Activated CD4-positive, alpha-beta T cell treated with anti-CD3 and anti-CD28 coated beads for 4 hours (primary cell): ENCODE measurements at places on chromosomes 3 and 15.

- no peak for DNase-seq
Measured at GRCh38 chr3:75342425-75342824, 321.7 kb upstream of the FRG2C start.

DNA sequence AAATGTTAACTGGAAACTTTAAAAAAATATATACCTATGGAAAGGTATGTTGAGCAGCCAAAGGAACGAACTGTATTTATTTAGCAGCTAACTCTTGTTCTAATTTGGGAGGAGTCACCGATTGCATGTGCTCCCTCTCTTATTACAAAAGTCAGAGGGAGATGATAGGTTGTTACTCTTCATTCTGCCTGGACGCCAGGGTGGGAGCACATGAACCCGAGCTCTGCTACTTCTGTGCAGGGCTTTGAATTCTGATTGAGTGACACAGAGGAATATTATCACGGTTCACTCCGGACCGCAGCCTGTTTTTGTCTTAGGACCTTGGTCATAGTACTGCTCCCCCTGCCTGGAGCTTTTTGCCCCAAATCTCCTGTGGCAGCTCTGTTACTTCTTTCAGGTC lies 36.9 kb upstream of the LRIG1 start:
- DNase-seq, result no peak

DNA sequence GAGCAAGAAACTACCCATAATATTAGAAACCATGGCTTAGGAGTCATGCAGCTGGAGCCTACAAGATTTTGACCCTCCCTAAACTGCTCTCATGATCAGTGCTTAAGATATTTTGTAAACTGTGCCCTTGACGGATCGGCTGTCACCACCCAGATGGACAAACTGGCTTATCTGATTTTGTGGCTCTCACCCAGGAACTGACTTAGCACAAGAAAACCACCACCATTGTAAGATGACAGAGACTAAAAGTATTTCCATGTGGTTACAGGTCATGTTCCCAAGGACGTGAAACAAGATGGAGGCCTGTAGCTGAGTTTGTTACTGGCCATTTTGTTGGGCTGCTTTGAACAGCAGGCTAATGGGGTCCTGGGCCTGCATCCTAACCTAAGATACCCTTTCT lies 940.9 kb downstream of the OTOL1 start:
- no peak for DNase-seq

DNA sequence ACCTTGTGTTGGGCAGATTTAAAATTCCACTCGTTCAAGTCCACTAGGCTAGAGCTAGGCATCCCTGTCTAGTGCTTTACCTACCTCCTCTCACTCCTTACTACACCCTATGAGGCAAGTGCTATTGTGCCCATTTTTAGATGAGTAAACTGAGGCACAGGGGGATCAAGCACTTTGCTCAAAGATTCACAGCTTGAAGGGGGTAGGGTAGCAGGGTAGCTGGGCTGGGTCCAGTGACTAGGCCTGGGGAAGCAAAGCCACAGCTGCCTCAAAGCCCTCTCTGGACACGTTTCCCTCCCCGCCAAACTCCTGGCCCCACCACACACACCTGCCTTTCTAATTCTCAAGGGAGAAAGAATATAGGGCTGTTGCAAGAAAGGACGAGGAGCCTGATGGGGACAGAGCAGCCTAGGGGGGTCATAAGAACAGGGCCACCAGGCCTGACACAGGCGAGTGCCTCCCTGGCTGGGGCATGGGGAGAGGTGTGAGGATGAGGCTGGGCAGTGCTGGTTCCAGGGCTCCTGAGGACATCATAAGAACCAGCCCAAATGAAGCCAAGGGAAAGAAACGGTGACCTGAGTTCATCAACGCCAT lies 34.8 kb upstream of the SFMBT1 start:
- no peak for DNase-seq

DNA sequence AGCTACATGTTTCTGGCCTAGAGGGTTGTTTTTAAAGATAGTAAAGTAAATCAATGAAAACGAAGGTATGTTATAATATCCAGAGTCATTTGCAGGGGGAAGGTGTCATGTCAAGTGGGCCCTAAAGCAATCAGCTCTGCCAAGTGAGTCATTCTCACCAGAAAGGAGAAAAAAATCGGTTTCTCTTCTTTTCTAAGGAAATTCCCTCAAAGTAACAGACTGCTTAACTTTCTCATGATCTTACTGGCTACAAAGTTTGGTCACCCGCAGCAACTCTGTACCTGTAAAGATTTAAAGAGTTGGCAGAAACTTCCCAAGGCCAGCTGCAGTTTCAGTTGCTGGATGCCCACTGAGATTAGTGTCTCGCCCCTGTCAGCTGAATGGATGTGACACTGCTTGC lies 5.5 kb upstream of the FSIP1 start:
- DNase-seq, result no peak

DNA sequence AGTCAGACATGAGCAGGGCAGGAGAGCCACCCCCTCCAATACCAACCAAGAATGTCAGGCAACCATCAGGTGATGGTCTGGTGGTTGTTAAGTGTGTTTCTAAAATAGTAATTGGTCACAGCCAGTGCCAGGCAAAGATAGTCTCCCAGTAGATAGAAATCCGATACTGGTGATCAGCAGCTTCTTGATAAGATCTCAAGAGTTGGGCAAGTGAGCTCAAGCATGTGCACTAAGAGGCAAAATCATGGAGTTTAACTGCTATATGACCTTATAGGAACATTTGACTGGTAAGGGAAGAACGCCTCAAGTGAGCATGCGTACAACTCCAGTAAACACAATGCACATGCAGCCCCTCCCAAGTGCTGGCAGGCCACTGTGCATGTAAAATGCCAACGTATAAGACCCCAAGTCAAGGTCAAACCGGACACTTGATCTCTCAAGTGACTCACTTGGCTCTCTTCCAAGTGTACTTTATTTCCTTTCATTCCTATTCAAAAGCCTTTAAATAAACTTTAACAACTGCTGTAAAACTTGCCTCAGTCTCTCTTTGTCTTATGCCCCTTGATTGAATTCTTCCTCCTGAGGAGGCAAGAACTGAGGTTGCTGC lies 36.0 kb upstream of the CBLB start:
- no peak for DNase-seq

DNA sequence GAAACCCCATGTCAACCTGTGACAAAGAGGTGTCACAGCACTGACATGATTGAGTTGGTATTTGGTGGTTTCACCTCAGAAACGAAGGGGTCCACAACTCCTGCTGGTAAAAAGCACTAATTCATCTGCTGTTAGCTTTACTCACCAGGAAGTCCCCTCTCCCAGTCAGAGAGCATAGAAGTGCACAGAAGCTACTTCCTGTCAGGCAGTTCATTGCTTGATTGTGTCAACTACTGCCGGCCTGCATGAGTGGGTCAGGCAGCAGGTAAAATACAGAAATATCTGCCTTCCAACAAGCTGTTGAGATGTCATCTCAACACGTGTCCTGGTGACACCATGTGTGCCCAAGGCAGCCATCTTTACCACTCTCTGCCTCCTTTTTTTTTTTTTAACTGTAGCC lies 596.6 kb upstream of the NR2F2 start:
- no peak for DNase-seq

DNA sequence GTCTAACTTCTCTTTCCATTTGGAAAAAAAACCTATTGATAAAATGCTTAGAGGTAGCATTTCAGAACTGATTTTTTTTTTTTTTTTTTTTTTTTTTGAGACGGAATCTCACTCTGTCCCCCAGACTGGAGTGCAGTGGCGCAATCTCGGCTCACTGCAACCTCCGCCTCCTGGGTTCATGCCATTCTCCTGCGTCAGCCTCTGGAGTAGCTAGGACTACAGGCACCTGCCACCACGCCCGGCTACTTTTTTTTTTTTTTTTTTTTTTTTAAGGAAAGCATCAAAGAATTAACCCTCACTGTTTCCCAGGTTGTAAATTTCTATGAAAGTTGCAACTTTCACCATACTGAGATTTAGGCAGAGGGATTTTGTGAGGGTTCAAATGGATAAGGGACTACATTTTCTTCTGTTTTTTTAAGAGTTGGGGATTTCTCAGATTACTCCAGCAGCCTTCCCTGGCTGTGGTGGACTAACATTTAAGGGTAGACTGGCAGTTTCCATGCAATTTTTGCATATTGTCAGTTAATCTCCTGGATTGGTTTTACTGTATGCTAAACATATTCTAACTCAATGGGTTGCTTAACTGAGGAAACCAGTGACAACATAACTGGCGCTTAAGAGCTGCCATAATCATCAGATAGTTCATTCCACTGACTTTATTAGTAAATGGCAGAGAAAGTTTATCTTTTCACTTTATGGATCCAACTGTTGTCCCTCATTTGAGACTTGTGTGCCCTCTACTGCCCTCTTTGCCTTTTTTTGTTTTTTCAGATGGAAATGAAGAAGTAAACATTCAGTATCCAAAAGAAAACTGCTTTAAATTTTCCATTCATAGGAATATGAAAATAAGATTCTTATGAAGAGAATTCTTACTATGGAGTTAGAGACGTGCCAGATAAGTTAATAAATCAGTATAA lies 93.7 kb downstream of the NPTN start:
- DNase-seq, result no peak

GRCh38 chr3:67362686-67363085 lies 291.7 kb downstream of the SUCLG2 start:
- DNase-seq, result no peak

GRCh38 chr15:78224023-78224411 lies 10.3 kb downstream of the ACSBG1 start:
- DNase-seq, result no peak

GRCh38 chr3:67090474-67090873 lies 92.4 kb downstream of the KBTBD8 start:
- no peak for DNase-seq

- DNase-seq, result no peak
Measured at GRCh38 chr15:72201391-72201921, 3.9 kb upstream of the GRAMD2A start.

DNA sequence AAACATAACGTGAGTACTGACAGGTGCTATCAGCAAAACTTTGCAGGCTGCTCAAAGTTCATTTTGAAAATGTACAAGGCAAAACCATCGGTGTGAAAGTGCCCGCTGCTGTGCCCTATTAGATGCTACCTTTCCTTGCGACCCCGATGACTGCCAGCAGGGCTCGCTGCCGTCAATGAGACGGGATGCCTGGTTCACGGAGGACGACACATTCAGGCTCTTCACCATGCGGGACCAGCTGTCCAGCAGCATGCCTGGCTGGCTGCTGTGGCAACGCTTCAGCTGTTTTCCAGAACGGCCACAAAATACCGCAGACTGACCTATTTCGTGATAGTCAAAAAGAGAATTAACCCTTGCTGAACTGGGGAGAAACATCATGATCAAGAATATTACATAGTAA lies 92.7 kb upstream of the OCA2 start:
- no peak for DNase-seq

DNA sequence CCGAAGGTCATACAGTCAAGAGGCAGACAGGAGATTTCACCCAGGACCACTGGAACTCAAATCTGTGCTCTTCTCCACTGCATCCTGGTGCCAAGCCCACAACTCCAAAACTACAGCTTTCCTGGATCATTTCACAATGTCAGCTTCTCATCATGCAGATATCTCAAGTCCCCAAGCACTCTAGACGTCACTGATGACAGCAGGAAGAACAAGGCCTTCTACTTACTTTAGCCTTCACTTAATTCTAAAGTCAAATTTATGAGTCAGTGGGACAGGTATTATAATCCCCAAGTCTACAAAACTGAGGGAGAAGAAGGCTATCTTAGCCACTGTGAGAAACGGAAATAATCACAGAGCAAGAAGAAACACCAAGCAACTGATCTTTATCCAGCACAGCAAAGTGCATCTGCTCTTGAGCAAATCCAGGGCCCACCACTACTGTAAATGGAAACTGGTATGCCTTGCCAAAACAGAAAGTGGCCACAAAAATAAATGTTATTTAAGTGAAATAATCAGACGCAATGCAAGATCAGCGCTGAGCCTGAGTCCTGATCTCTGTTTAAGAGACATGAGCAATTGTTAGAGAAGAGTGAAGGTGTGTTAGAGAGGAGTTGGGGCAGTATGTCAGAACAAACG lies 928 bp downstream of the RAD18 start:
- no peak for DNase-seq

GRCh38 chr3:35549690-35550089 lies 89.6 kb upstream of the ARPP21 start:
- no peak for DNase-seq

DNA sequence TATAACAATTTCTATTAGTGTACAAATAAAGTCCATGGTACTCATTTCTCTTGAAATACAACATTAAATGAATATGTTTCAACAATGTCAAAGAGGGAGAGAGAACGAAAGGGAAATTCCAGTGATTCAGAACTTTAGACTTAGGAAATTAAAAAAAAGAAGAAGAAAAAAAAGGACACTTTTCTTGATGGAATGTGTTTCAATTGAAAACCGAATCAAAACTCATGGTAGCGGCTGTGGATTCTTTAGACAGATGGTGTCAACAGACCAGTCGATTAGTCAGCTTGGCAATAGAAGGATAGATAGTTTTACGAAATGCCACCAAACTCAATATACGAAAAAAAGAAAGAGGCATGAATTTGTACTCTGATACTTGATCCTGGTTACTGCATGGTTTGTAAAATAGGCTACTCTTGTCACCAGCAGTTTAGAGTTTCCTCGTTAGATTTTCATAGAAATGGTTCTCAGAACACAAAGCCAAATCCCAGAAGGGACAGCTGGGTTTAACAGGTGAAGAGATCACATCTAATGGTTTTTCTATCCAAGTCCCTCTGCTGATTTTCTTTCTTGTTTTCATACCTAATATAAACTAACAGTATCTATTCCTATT lies 793.5 kb downstream of the ROBO1 start:
- no peak for DNase-seq

GRCh38 chr3:42115946-42116345 lies 24.8 kb downstream of the TRAK1 start:
- DNase-seq, result no peak

DNA sequence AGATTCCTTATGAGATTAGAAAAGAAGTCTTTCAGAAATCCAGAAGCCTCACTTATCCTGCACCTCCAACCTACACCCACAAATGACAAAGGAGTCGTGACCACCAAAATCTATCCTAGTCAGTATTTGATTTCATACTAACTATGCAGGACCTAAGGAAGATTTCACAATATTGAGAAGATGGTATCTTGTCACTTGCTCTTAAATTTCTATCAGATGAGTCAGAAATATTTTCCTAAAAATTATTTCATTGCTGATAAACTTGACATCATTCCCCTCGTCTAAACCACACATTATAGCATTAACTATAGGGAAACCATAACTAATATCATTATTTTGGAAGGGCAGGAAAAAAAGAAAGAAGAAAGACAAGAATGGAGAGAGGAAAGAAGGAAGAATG lies 138.0 kb upstream of the THBS1 start:
- DNase-seq, result no peak

- no peak for DNase-seq
Measured at GRCh38 chr3:19526071-19526470, 377.8 kb downstream of the KCNH8 start.

DNA sequence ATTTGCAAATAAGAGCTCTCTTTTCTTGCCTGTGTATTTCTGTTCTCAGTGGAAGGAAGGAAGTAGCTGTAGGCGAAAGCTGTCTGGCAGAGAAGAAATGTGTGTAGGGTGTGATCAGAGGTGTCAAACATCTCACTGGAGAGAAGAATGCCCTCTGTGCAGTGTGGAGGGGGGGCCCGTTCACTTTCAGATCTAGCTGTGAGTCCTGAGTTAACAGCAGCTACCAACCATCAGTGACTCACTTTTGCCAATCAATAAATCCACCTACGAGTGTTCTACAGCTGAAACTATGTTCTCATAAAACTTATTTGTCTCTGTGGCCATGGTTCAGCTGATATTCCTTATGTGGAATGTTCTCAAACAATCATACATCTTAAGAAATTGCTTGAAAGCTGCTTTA lies 103.7 kb downstream of the FRMD4B start:
- peak; percentile 63 for DNase-seq
